ENCODE measurements at places on chromosomes 4 and X.
A peak's percentile ranks its signal among the peaks of the same experiment; 100 is the strongest.

- DNase-seq = peak; percentile 89
Measured at GRCh38 chr4:81491943-81492342, 20.2 kb upstream of the RASGEF1B start.

DNA sequence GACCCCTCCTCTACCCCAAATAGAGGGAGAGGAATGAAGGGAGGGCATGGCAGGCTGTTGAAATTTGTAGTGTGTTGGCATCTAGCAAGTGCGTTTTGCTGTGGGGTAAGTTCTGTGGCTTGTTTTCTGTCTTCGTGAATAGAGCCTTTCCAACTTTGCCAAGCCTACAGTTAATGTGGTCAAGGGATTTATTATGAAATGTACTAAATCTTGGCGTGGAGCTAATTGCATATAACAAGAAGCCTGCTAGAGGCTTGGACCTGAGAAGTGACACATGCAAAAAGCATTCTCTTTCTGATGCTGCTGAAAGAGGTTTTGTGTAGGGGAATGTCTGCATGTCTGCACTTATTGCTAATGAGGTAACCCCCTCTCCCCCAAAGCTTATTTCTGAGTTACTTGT lies 132.2 kb downstream of the BMPR1B start:
- DNase-seq = no peak

- DNase-seq = no peak
Measured at GRCh38 chr4:113077575-113077974, 28.1 kb downstream of the ANK2 start.

- DNase-seq = no peak
Measured at GRCh38 chrX:45001048-45001447, 128.1 kb downstream of the KDM6A start.

GRCh38 chr4:74317616-74318246 lies 9.5 kb downstream of the EPGN start:
- no peak for DNase-seq

GRCh38 chrX:54280466-54280865 lies 77.4 kb downstream of the WNK3 start:
- DNase-seq = no peak

GRCh38 chr4:185204238-185204910 lies 574 bp upstream of the CFAP97 start:
- DNase-seq = no peak

- no peak for DNase-seq
Measured at GRCh38 chr4:25020236-25020635, 10.5 kb downstream of the LGI2 start.

DNA sequence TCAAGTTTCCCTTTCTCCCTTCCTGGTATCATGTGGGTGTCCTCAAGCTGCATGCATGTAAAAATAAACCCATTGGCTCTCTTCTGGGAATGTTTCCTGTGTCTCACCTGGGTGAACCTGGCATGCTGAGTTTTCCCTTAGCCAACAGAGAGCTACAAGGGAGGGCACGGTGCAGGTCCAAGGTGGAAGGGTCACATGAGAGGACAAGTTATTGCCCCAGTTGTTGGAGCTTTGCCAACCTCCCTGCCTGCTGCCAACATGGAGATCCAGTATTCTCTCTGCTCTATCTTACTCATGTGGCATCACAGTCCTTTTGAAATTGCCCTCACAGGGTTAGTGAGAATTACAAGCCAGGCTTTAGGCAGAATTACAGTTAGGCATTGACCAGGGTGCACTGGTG lies 196.1 kb upstream of the GYPA start:
- no peak for DNase-seq

GRCh38 chrX:9745417-9746115 lies 20.1 kb downstream of the GPR143 start:
- DNase-seq = no peak

DNA sequence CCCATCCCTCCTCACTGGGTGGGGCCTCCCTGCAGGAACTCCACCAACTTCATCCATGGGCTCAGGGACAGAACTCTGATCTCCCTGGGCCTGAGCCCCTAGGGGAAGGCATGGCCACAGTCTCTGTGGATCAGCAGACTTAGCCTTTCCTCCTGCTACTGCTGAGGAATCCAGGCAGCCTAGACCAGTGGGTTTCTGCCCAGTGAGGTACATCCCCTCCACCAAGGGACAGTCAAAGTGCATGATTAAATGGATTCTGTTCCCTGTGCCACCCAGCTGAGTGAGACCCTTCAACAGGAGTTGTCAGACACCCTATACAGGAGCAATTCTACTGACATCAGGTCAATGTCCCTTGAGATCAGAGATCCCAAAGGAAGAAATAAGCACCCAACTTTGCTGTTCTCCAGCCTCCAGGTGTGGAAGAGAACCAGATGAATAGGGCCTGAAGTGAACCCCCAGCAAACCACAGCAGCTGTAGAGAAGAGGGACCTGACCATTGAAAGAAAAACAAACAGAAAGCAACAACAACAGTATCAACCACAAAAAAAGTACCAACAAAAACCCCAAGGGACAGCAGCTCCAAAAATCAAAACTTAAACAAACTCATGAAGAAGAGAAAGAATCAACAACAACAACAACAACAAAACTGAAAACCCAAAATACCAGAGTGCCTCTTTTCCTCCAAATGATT lies 84.8 kb downstream of the CHIC1 start:
- DNase-seq = no peak

DNA sequence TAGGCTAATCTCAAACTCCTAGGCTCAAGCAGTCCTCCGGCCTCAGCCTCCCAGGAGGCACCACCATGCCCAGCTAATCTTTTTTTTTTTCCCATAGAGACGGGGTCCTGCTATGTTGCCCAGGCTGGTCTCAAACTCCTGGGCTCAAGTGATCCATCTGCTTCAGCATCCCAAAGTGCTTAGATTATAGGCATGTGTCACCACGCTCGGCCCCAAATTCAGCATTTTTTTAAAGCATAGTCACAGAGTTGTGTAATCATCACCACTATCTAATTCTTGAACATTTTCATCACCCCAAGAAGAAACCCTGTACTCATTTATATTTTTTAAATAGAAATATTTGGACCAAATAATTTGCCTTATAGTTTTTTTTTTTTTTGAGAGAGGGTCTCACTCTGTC lies 10.3 kb downstream of the CENPI start:
- no peak for DNase-seq

DNA sequence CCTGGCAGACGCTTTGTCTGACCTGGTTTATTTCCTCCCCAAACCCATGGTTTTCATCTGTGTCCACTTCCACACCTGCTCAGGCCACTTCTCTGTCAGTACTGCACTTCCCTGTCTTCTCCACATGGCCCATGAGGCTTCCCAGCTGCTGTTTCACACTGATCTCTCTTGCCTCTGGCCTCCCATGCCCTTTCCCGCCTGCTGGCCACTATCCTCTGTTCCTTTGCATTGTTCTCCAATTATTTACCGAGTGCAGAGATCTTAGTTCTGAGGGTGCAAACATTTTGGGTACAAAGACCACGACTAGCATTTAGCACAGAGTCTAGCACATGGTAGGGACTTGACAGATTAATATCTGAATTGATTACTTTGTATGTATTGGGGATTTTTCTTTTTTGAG lies 174.8 kb upstream of the NPY2R start:
- DNase-seq = no peak

- no peak for DNase-seq
Measured at GRCh38 chr4:80097400-80098177, 24.6 kb upstream of the ANTXR2 start.

GRCh38 chr4:169440446-169440845 lies 169.7 kb upstream of the SH3RF1 start:
- no peak for DNase-seq
